Skeletal muscle tissue (tissue), 5 donors: ENCODE measurements at places on chromosomes 13 and 19. TPM values are rescaled to one million over a fixed set of nuclear protein-coding genes. Genes with fewer than 3 reads are reported as not detected.

SIGLEC8 gene
- total RNA-seq: 0.52 TPM

CEACAM21 gene
- 1.6 TPM for total RNA-seq

ZNF177 gene
- 4.2 TPM for total RNA-seq

RGS9BP gene
- total RNA-seq: 0.52 TPM

PSG6 gene
- not detected for total RNA-seq

RNF17 gene
- total RNA-seq: 0.52 TPM

SLC25A42 gene
- 7.8 TPM for total RNA-seq

MIA gene
- total RNA-seq: 2.1 TPM

PNMA8B gene
- 3.7 TPM for total RNA-seq

NLRP4 gene
- not detected for total RNA-seq

ERICH6B gene
- not detected for total RNA-seq

AXL gene
- total RNA-seq: 35.0 TPM

KLK15 gene
- total RNA-seq: not detected

C19orf73 gene
- not detected for total RNA-seq

SLITRK5 gene
- total RNA-seq: 2.6 TPM

SLAIN1 gene
- 8.4 TPM for total RNA-seq

NRTN gene
- total RNA-seq: not detected

DACT3 gene
- 7.3 TPM for total RNA-seq

SHISA2 gene
- 149 TPM for total RNA-seq

SHANK1 gene
- 6.8 TPM for total RNA-seq

ZNF682 gene
- 2.6 TPM for total RNA-seq

PTH2 gene
- total RNA-seq: not detected

CCDC8 gene
- total RNA-seq: 67.8 TPM

PVR gene
- total RNA-seq: 15.7 TPM

SULT2B1 gene
- not detected for total RNA-seq

ELANE gene
- 0.52 TPM for total RNA-seq

RXFP2 gene
- total RNA-seq: under 0.01 TPM

ZNF135 gene
- total RNA-seq: 10.4 TPM

FUT3 gene
- total RNA-seq: not detected

GIPC3 gene
- total RNA-seq: not detected

RNASEH2A gene
- total RNA-seq: 5.7 TPM

EMP3 gene
- 72.5 TPM for total RNA-seq

ZNF134 gene
- total RNA-seq: 17.7 TPM

TNNT1 gene
- total RNA-seq: 540 TPM

AMH gene
- total RNA-seq: 0.52 TPM

TSSK6 gene
- total RNA-seq: not detected

SIGLECL1 gene
- total RNA-seq: not detected

NOTCH3 gene
- 77.8 TPM for total RNA-seq

CACNG6 gene
- 17.7 TPM for total RNA-seq

RNF225 gene
- not detected for total RNA-seq

DZIP1 gene
- 11.0 TPM for total RNA-seq

PPM1N gene
- total RNA-seq: 0.52 TPM

STAP2 gene
- 5.2 TPM for total RNA-seq

PSG5 gene
- total RNA-seq: not detected

DNAAF3 gene
- total RNA-seq: not detected

IL17D gene
- total RNA-seq: 7.3 TPM

C5AR1 gene
- total RNA-seq: 1.0 TPM

VSTM2B gene
- not detected for total RNA-seq

MUC16 gene
- not detected for total RNA-seq

CRB3 gene
- total RNA-seq: not detected

TNNI3 gene
- total RNA-seq: 4.7 TPM

ALOX5AP gene
- total RNA-seq: 6.8 TPM

STOML3 gene
- total RNA-seq: under 0.01 TPM
